ENCODE measurements at places on chromosomes 6 and 20.

DNA sequence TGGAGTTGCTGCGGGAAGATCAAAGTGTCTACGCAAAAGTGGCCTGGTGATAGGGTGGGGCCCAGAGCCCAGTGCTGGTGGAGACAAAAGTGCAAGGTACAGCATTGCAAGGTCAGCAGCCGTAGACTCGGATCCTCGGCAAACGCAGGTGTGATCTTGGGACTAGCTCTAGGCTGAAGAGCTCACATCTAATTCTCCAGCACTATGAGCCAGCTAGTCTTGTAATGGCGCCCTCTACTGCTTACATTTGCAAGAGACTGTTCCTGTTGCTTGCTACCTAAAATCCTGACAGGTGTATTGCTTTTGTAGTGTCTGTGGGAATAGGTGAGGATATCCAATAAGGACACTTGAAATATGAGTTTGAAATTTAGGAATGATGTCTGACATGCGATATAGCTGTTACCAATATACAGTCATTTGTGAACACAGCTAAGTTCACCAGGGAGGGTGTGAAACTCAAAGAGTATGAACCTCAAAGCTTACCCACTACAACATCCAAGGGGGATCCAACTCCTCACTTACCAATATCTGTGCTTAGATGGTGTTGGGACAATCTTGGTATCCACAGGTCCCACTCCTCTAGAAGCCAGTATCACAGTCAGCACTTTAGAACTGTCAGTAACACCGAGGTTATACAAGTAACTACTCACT is 58.4 kb downstream of the PDE7B start:
- peak; percentile 50 for DNase-seq

GRCh38 chr6:135129136-135129856 is 51.8 kb upstream of the MYB start:
- no peak for DNase-seq

GRCh38 chr20:32236048-32236533 is 28.4 kb downstream of the POFUT1 start:
- no peak for DNase-seq

DNA sequence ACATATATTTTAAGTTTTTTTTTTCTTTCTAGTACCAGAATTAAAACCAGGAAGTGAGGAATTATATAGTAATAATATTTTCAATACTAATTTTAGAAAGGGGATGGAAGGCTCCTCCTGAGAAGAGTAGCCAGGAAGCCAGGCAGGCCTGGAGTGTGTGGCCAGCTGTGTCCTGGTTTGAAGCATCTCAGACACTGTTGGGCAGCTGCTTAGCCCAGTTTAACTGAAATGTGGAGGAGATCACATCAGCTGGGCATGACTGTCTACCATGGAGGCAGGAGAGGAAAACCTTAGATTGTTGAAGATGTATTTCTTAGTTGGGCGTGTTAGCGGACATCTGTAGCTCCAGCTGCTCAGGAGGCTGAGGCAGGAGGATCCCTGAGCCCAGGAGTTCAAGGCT is 142.2 kb downstream of the ARID1B start:
- no peak for DNase-seq

- DNase-seq: no peak
Measured at GRCh38 chr6:89950446-89950845, 56.2 kb downstream of the GJA10 start.

GRCh38 chr20:50621068-50621665 is 70.2 kb downstream of the RIPOR3 start:
- no peak for DNase-seq

GRCh38 chr6:42791706-42792320 is 10.0 kb downstream of the BICRAL start:
- no peak for DNase-seq

DNA sequence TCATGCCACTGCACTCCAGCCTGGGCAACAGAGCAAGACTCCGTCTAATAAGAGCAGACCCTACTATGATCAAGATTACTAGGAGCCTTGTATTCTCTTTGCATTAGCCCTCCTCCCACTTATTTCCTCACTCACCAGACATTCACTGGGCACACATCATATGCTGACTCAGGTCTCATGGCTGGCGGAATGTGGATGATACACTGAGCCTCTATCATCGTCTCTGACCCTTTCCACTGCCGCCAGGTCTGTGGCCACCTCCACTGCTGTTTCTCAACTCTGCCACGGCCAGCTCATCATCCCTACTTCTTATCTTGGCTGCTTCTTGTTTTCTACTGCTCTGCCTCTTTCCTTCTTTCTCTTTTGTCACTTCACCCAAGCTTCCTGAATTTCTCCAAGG is 161.0 kb downstream of the BACH2 start:
- no peak for DNase-seq

- DNase-seq: no peak
Measured at GRCh38 chr20:59988141-59988540, 29.9 kb downstream of the CDH26 start.

- no peak for DNase-seq
Measured at GRCh38 chr6:101439790-101440189, 46.3 kb downstream of the GRIK2 start.

- no peak for DNase-seq
Measured at GRCh38 chr6:9482030-9482738, 932.7 kb downstream of the TFAP2A start.

DNA sequence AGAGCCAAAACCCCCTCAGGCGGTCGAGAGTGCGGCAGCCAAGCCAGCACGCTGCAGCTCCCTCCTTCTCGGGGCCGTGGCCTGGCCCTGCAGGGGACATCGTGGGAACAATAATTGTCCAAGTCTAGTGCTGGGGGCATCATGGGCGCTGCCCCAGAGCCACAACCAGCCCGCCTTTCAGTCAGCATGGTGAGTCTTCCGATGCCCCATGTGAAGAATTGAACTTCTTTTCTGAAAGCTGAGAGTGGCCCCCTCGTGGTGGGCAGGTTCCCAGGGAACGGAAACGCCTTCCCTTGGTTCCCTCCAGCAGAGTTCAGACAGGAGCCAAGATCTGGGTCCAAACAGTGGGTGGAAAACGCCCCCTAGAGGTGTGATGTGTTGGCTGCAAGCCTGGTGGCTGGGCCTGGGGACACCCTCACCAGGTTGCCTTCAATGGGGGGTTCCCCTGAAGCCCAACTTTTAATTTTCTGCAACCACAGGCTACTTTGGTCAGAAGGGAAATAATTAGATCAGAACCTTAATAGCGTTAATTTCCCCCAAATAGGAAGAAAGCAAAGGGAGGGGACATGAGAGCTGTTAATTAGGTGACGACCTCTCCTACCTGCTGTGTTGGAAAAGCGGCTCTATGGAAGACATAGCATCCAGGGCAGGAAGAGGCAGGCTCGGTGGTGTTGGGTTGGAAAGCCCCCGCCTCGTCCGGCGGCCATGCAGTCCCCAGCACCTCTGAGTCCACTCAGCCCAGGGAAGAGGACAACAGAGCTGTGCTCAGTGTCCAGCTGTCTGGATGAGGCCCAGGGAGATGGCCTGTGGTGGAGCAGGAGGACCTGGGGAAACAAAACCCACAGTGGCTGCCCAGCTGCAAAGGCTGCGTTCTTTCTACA is 4.7 kb upstream of the MRGBP start:
- DNase-seq: peak; percentile 95

GRCh38 chr6:3910106-3910663 is 61.0 kb downstream of the FAM50B start:
- no peak for DNase-seq

GRCh38 chr6:127516662-127517273 is 2.4 kb downstream of the MTCL3 start:
- DNase-seq: peak; percentile 88

- DNase-seq: peak; percentile 11
Measured at GRCh38 chr6:166361077-166361429, 18.7 kb upstream of the SFT2D1 start.

- no peak for DNase-seq
Measured at GRCh38 chr6:21741221-21742109, 147.9 kb downstream of the SOX4 start.

DNA sequence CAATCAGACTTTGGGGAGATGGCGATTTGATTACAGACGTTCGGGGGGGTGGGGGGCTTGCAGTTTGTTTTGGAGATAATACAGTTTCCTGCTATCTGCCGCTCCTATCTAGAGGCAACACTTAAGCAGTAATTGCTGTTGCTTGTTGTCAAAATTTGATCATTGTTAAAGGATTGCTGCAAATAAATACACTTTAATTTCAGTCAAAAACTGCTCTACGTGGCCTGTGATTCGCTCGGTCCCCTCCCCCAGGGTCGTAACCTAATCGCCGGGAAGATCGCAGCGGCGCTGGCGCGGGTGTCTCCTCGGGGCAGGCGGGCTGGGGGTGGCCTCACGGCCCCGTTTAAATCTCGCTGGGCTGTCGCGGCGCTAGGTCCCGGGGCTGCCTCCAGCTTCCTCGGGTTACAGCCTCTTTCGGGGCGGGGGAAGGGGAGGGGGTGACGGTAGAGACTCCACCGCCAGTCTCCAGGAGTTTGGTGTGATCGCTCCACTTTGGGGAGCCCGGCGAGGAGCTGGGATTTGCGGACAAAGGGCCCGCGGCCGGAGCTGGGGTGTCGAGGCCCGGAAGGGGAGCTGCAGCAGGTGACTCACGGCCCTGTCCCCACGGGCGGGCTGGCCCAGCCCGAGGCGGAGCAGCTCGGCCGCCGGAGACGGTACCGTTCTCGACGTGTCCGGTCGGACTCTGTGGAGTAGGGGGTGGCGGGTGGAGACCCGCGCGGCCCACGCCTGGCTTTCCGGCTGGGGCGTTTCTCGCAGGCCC is 4.2 kb downstream of the FOXC1 start:
- no peak for DNase-seq

- DNase-seq: peak; percentile 2
Measured at GRCh38 chr20:53040693-53041589, 68.8 kb downstream of the TSHZ2 start.

DNA sequence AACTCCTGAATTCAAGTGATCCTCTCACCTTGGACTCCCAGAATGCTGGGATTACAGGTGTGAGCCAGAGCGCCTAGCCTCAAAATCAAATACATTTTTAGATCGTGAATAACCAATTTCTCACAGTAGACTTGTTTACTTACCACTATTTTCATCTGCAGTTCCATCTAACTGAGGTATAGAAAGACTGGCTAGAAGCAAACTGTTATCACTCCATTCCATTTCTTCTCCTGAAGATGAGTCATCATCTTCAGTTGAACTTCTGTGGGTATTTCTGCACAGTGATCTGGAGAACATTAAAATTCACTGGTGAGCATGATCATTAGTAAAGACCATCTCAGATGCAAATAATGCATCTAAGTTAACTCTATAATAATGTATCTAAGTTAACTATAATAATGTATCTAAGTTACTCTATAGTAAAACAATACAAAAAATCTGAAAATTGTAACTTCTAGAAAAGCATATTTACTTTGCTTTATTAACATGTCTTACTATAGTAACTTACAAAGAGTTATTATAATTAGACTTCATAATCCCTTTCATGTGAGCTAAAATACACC is 105.4 kb downstream of the REV3L start:
- no peak for DNase-seq

- no peak for DNase-seq
Measured at GRCh38 chr6:30780642-30780920, 36.2 kb upstream of the IER3 start.

DNA sequence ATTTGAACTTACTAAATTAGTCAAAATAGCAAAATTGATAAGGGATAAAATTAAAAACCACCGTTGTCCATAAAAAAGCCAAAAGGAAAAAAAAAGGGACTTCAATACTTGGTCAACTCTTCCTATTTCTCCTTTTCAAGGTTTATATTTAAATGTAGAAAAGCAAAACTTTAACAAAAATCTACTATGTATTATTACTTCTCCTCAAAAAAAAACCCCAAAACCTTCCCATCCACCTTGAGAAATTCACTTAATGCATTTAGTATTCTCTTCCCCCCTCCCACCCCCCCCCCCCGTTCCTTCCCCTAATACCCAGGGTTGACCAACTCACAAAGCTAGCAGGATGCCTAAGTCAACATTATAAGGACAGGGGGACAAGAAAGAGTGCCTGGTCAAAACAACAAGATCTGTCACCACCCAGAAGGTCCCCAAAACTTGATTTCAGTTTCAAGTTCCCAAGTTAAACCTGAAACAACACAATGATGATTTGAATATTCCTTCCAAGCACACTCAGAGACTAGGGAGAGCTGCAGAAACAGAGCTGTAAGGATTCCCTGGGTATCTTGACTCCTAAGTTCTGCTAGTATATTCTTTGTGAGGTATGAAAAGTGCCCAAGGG is 14.6 kb downstream of the GMDS start:
- no peak for DNase-seq

- peak; percentile 46 for DNase-seq
Measured at GRCh38 chr6:158011980-158012566, 30.4 kb downstream of the SYNJ2 start.
